ENCODE measurements at places on chromosomes 7 and 10.

GRCh38 chr10:62048470-62048869 is 147.0 kb downstream of the ARID5B start:
- DNase-seq: no peak

DNA sequence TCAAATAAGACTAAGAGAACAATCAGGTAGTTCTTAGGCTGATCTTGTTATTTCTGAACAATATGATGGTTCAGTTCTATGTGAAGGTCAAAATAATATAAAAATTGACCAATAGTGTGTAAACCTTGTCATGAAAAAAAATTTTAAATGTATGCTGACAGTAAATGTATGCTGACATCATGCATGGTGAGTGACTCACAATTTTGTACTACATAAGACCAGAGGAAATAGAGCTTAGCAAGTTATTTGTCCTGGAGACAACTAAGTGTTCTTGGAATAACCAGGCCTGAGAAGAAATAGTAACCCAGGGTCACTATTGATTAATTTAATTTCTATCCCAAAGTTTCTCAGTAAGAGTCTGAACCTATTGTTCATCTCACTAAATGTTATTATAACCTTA is 182.2 kb upstream of the PCDH15 start:
- no peak for DNase-seq

GRCh38 chr7:33624215-33624614 is 281.1 kb upstream of the BMPER start:
- no peak for DNase-seq

DNA sequence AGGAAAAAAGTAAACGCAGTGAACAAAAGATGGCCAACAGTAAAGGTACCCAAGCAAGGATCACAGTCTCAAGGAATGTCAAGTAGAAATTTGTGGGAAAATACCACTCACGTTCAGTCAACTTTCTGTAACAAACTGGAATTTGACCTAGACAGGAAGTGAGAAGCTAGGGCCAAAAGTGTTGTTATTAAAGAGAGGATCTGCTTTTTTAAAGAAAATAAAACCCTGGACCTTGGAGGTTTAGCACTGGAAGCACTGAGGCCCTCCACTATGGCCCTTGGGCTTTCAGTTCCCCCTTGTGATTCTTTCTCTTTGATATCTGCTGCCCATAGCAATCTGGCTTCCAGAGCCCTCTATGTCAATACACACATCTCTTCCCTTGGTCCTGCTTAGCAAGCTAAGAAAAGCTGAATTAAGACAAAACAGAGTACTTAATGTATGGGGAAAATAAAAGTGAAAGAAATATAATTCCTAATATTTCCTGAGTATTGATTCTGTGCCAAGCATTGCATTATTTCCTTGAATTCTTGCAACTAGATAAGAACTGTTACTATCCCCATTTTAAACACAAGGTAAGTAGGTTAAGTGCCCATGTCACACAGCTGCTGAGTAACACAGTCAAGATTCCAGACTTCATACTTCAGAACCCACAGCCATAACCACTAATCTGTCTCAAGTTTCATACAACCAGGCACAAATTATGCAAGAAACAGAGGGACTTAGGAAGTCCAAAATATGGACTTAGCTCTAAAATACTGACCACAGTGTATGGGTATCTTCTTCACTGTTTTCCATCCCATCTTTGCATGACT is 2.6 kb upstream of the ZNF438 start:
- DNase-seq: no peak

DNA sequence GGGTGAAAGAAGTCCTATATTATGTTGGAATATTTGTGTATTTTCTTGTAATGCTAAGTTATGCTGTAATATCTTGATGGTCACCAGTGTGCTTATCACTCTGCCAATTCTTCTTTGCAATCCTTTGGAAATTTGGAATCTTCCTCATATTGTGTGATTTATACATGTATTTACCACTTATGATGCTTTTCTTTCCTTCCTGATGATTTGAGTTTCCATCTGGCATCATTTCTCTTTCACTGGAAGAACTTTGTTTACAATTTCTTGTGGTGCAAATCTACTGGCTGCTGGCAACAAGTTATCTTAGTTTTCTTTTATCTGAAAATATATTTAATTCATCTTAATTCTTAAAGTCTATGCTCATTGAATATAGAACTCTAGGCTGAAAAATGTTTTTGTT is 29.2 kb downstream of the CFAP69 start:
- no peak for DNase-seq

DNA sequence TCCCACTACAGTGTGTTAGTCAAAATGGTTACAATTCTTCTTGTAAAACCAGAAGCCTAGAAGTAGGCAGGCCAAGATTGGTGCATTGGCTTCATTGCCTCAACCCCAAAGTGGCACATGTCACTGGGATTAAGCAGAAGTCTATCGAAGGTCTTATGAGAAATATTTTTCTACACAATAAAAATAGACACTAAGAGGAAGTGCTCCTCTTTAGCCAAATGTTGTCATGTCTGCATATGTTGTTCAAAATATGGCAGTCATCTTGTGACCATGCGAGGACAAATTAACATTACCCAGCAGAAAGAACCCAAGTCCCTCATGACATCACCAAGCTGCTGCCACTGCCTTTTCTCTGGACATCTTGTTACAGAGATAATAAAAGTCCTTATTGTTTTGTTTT is 6.3 kb upstream of the NSMCE4A start:
- DNase-seq: no peak

DNA sequence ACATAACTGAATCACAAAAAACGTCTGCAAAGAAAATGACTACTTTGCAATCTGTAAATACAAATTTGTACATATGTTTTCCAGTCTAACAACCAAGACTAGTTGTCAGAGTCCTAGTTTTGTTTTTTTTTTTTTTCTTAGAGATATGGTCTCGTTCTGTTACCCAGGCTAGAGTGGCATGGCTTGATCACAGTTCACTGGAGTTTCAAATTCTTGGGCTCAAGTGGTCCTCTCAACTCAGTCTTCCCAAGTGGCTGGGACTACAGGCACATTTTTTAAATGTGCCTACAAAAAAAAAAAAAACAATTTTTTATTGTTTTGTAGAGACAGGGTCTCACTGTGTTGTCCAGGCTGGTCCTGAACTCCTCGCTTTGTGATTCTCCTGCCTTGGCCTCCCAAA is 70.8 kb downstream of the ORC5 start:
- DNase-seq: no peak

DNA sequence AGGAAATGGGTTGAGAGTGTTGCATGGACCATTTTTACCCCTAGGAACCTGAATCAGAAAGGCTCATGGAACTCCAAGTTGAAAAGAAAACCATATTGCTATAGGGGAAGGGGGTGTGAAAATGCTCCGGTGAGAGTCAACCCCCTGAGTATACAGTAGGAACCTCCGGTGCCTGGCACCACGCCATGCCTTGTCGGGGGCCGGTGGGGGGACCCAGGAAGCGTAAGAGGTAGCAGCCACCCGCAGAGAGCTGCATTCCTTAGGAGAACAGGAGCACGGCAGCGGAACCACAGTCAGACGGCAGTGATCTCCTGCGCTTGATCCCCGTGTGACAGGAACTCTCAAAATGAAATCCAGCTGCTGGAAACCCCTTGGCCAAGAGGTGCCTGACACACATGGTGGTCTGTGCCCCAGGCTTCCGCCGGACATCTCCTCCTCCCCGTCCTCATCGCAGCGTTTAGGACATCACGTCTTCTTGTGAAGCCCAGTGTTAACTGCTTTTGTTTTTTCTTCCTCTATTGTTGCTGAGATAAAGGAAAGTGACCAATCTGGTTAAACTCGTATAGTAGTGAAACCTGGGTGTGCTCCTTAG is 186.8 kb downstream of the CELF2 start:
- no peak for DNase-seq

DNA sequence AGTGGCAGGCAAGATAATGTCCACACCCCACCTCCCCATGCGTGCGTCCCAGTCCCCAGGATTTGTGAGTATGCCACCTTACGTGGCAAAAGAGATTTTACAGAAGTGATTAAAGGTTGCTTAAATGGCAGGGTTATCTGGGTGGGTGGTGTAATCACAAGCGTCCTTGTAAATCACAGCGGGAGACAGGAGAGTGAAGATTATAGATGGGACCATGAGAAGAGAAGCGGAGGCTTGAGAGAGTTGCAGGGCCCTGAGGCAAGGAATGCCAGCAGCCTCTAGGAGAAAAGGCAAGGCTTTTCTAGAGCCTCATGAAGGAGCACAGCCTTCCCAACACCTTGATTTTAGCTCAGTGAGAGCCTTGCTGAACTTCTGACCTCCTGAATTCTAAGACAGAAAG is 10.2 kb downstream of the ZRANB1 start:
- no peak for DNase-seq

- no peak for DNase-seq
These were observed 186.0 kb downstream of the KIF20B start for GRCh38 chr10:89887406-89887805.

DNA sequence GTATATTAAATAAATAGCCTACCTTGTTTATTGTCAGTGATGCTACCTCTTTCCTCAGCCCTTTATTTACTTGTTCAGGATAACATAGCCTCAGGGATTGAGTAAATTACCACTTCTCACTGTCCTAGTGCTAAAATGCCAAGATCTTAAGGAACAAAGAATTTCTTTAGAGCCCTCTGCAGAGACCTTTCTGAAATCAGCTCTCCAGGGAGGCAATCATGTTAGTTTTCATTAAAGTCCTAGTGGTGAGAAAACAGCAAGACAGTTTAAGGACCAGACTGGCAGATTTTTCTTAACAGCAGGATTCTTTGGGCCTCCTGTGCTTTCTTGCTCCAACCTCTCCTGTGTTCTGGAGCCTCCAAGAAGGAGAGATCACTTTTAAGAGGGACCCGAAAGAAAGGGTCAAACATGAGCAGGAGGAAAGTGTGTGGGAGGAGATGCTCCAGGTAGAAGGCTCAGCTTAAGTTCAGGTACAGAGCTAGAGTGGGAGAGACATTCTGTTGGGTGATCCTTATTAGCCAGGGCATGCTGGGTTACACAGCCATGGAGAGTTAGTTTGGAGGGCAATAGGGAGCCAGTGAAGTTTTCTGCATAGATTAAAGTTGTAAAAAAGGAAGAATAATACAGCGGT is 1.2 kb upstream of the PLCE1 start:
- no peak for DNase-seq

DNA sequence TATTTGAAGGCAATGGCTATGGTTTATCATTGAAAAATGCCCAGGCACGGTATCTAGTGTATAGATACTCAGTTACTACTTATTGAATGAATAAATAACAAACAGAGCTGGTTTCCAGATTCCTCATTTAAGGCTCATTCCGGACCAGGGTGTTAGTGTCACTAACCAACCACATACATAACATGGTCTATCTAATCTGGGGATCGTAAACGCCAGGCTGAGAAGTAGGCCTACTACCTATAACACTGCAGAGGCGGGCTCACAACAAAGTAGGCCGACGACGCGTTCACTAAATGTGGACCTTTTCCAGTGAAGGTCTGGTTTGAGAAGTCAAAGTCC is 423 bp downstream of the LSM5 start:
- DNase-seq: no peak

GRCh38 chr7:126689037-126689436 is 563.7 kb downstream of the GRM8 start:
- DNase-seq: no peak

Measured in NCI-H1436 treated with DMSO at 0.1 percent for 48 hours (cell line).